CD4-positive, alpha-beta T cell (primary cell): ENCODE measurements at places on chromosomes 2 and 18.
A peak's percentile ranks its signal among the peaks of the same experiment; 100 is the strongest.

GRCh38 chr2:213285404-213285803 lies 1.1 kb downstream of the SPAG16 start:
- no peak overlapping the region for H3K27ac ChIP-seq
- H3K27me3 ChIP-seq = no peaks in the 10 kb centered on the region
- no peak overlapping the region for H3K4me3 ChIP-seq
- peaks cover 9% of the 10 kb centered on the region for H3K4me1 ChIP-seq
- DNase-seq = no peak

DNA sequence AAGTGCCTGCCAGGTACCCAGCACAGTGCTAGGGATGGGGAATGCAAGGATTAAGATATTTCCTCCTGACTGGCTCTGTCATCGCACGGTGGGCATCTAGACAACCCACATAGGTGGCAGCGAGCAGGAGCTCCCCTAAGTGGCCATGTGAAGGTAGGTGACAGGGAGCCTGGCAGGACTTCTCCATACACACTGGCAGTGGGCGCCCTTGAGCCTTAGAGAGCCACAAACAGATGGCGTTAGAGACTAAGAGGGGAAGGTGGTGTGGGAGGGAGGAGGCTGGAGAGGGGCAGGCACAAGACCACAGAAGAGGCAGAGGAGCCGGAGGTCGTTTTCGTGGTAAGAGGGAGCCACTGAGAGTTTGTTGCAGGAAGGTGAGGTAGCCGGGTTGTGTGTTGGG lies 15.2 kb downstream of the PRELID3A start:
- no peak overlapping the region for H3K4me3 ChIP-seq
- H3K4me1 ChIP-seq = peaks cover 11% of the 10 kb centered on the region

GRCh38 chr2:96520697-96521096 lies 15.5 kb upstream of the NEURL3 start:
- H3K27me3 ChIP-seq = no peaks in the 10 kb centered on the region
- H3K4me1 ChIP-seq = peaks cover 25% of the 10 kb centered on the region
- H3K27ac ChIP-seq = no peak overlapping the region
- H3K36me3 ChIP-seq = no peaks in the 10 kb centered on the region
- H3K4me3 ChIP-seq = no peak overlapping the region

- H3K27me3 ChIP-seq = no peaks in the 10 kb centered on the region
- H3K4me1 ChIP-seq = no peaks in the 10 kb centered on the region
- H3K36me3 ChIP-seq = peaks cover 79% of the 10 kb centered on the region
These were observed 60.5 kb downstream of the NDUFA10 start for GRCh38 chr2:239964399-239965185.

GRCh38 chr2:39217192-39217550 lies 26.6 kb downstream of the CDKL4 start:
- H3K36me3 ChIP-seq = no peaks in the 10 kb centered on the region
- no peak for DNase-seq
- H3K4me3 ChIP-seq = no peak overlapping the region
- no peaks in the 10 kb centered on the region for H3K27me3 ChIP-seq
- H3K27ac ChIP-seq = peak overlapping the region; percentile 36
- peaks cover 43% of the 10 kb centered on the region for H3K4me1 ChIP-seq

- no peak overlapping the region for H3K27ac ChIP-seq
- no peak for DNase-seq
- no peaks in the 10 kb centered on the region for H3K27me3 ChIP-seq
- no peak overlapping the region for H3K4me3 ChIP-seq
- no peaks in the 10 kb centered on the region for H3K36me3 ChIP-seq
These were observed 102.4 kb downstream of the DDX1 start for GRCh38 chr2:15693926-15694588.
